ENCODE measurements at places on chromosomes 2 and 18.

DNA sequence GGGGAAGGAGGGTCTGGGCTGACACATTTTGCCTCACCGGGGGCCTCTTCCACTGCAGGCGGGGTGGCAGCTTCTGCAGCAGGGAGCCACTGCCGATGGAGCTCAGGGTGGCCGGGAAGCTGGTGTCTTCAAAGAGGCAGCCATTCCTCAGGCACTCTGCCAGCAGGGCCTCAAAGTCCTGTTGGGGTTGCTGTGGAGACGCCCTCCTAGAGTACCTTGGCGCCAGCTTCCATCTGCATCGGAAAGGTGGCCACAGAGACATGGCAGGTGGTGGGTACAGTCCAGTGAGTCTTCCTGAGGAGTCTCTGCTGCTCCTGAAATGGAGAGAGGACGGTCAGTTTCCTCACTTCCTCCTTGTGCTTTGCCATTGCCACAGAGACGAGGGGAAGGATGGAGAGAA is 12.1 kb downstream of the CAPN14 start:
- no peak for DNase-seq

GRCh38 chr2:111701266-111701665 is 182.7 kb downstream of the ANAPC1 start:
- no peak for DNase-seq

GRCh38 chr2:22628221-22628620 is 756.8 kb upstream of the KLHL29 start:
- no peak for DNase-seq

DNA sequence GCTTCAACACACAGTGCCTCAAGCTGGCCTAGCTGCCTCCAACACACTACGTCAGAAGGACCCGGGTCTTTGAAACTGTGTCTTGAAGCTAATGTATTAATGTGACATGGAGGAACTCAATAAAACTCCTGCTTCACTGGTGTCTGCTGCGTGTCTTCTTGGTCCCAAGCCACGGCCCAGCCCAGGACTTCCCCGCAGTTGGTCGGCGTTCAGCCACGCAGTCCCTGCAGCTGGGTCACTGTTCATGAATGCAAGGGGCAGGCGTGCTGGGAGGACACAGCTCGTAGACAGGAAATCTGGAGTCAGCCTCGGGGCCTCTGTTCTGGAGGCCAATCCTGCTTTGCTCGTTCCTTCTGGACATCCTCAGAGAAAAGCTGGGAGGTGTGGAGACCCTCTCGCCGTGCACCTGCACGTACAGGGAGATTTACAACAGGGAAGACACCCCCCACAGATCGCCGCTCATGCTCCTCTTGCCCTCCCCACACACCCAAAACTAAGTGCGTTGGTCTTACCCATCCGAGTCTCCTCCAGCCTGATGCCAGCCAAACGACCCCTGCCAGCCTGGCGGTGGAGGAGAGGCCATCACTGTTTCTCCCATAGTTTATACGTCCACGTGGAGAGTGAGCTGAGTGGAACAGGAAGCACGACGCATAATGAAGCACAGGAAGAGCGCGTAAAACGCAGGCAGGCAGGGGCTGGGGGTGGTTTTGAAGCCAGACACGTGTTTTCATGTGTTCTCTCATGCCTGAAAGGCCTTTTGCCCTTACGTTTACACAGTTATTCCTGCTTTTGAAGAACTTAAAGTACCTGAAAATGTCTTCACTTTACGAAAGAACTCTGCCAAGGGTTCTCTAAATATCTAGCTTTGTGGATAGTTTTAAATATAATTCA is 39.7 kb downstream of the ADI1 start:
- no peak for DNase-seq

DNA sequence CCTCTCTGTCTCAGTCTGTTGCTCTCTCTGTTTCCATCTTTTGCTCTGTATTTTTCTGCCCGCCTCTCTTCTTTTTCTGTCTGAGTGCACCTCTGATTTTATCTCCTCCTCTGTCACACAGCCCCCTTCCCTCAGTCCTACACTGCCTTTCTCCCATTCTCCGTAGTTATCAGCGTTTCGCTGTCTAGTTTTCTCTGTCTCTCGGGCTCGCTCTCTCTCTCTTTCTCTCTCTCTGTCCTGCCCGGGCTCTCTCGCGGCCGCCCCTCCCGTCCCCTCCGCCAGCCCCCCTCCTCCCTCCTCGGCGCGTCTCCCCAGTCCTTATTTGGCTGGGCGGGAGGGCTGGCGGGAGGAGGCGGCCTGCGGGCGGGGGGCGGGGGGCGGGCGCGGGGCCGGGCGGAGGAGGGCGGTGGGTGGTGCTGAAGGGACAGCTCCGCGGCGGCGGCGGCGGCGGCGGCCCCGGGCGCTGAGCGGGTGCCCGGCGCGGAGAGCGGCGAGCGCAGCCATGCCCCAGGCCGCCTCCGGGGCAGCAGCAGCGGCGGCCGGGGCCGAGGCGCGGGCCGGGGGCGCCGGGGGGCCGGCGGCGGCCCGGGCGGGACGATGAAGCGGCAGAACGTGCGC is at the start of gene KCNK3:
KCNK3 (plus strand) TSS at position 444 of the 618 bp plus-strand sequence; CDS start at position 598, 154 bp downstream.
- peak; percentile 97 for DNase-seq

DNA sequence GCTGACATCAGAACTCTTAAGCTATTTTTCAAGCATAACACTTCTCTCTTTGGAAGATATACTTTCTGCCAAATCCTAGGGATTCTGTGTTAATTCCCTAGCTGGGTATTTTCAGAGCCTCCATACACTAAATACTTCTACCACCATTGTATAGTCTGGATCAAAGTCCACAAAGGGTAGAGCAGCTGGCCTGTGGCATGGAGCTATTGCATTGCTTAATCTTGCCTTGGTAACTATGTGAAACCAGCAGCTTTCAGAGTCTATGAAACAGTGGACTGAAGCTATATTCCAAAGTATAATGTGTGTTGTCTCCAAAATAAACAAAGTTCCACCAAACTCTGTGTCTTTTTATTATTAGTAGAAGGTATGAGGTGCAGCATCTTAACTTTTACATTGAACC is 296.9 kb upstream of the CDH19 start:
- no peak for DNase-seq

DNA sequence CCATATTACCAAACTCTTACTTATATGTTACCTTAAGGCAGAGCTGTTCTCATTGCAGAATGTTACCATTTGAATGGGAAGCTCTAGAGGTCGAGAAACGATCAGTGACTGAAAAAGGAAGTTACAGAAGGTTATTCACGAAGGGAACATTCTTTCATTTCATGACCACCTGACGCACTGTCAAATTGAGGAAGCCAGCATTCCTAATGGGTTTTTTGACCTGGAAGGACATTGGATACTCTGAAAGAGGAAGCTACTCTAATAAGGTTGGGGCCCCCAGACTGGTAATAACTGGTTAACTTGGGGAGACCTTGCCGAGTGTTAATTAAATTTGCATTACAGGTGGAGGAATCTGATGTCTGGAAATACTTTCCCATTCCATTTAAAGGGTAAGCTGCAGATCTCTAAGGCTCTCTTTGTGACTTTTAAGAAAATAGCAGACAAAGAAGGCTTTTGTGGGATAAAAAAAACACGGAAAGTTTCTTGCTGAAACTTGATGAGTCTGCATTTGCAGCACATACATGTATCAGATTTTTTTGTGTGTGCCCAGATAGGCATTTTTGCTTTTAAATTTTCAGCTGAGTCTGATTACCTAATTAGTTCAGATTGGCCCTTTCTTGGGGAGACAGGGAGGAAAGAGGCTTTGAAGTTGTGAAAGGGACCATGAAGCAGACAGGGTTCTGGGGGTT is 137.1 kb downstream of the LTBP1 start:
- no peak for DNase-seq

DNA sequence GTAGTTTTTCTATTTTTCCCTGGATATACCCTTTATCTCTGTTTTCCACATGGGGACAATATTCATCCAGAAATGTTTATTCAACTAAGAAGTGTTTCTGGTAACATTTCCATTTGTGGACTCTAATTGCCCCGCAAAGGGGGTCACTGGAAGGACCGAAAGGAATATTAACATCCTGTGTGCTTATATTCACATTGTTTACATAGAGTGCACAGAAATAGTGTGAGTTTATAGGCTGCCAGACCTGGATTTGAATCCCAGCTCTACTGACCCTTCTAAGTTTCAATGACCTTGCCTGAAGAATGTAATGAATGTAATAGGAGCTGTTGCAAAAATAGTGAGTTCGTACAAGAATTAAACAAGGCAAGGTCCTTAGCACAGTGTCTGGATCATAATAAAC is 152.9 kb upstream of the NCKAP5 start:
- DNase-seq: no peak

DNA sequence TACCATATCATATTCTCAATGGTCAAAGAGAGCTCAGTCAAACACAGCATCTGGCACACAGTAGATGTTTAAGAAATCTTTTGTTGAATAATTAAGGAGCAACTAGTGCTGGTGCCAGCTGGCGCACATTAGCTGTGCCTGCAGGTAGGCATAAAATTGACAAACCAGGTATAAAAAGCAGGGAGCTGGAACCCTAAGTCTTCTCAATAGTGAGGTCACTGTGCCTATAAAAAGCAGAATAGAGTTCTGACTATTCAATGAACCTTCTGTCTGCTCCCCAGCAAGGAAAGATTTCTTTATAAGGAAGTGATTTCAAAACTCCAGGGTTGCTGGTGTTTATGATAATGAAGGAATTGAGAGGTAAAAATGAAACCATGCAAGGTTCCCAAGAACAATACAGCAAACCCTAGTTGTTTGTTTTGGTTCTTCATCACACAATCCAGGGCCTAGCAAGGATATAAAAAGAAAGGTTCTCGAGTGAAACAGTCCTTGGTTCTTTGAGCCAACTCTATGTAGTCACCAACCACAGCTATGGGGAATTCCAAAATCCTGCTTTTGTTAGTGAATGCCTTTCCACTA is 76.1 kb downstream of the THADA start:
- DNase-seq: no peak

- no peak for DNase-seq
Measured at GRCh38 chr2:86039963-86040655, 65.6 kb downstream of the POLR1A start.

GRCh38 chr18:13183790-13184189 is 34.8 kb upstream of the LDLRAD4 start:
- no peak for DNase-seq

GRCh38 chr2:70084973-70085710 is 2.1 kb upstream of the PCBP1 start:
- DNase-seq: peak; percentile 72

- DNase-seq: no peak
Measured at GRCh38 chr18:28831476-28831875, 654.5 kb upstream of the CDH2 start.

GRCh38 chr2:149383340-149383739 is 53.0 kb downstream of the LYPD6 start:
- DNase-seq: no peak

DNA sequence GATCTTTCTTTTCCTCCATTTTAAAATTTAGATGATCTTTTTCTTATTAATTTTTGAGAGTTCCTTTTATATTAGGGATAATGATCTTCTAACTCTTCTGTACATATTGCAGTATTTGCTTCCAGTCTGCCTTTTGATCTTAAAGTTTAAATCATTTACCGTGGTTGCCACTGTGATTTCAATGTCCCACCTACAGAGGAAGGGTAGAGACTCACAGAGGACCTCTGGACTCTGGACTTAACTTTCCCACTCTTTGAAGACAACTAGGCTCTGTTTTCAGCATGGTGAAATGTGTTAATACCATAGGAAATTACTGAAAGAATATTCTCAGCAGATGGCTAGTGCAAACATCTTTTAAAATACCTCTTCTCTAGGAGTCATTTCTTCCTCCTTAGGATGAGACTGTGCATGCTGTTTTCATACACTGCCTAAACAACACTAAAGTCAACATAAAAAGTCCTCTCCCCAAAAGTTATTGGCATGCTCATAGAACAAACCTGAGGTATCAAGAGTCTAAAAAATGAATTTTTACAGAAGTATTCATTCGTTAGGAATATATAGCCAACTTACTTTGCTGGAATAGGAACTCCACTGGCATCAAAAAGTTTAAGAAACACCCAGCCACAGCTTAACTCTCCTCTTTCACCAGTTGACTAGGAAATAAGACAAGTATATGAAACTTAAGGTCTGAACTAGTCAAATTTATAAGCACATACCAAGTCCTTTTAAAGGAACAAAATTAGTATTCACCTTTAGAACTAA is 30.7 kb upstream of the MALL start:
- DNase-seq: no peak

DNA sequence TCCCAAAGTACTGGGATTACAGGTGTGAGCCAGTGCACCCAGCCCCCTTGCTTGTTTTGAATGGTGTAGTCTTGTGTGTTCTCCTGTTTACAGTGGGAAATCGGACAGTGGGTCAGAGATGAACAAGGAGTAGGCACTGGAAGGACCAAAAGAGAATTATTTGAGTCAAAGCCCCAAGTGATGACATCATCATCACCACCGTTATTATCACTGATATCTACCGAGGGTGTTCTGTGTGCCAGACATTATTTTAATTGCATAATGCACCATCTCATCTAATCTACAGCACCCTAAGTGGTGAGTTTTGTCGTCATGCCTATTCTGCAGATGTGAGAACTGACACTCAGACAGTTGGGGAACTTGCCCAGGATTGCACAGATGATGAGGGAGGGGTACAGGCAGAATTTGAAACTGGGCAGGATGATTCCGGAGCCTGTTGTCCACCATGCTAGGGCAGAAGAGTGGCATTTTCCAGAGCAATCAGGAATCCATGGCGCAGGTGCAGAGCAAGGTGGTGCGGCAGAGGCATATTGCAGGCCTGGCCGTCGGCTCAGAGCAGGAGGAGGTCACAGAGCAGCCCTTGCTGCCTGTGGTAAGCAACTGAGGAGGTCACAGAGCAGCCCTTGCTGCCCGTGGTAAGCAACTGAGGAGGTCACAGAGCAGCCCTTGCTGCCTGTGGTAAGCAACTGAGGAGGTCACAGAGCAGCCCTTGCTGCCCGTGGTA is 137.0 kb upstream of the HDAC4 start:
- no peak for DNase-seq

DNA sequence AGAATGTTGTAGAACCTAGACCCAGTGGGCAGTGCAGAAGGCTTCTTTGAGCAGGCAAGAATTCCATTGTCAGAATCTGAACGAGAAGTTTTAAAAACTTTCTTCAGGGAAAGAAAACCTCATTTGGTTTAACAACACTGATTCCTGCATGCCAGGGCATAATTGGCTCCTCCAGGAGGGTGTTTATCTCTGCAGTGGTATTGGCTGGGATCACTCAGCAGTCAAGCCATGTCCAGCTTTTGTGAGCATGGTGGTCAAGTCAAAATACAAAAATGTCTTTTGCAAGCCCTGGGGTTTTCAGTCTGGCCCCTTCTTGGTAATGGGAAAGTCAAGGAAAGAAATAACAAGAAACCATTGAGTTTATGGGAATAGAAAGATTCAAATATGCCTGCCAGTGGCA is 28.3 kb downstream of the FHOD3 start:
- DNase-seq: no peak

DNA sequence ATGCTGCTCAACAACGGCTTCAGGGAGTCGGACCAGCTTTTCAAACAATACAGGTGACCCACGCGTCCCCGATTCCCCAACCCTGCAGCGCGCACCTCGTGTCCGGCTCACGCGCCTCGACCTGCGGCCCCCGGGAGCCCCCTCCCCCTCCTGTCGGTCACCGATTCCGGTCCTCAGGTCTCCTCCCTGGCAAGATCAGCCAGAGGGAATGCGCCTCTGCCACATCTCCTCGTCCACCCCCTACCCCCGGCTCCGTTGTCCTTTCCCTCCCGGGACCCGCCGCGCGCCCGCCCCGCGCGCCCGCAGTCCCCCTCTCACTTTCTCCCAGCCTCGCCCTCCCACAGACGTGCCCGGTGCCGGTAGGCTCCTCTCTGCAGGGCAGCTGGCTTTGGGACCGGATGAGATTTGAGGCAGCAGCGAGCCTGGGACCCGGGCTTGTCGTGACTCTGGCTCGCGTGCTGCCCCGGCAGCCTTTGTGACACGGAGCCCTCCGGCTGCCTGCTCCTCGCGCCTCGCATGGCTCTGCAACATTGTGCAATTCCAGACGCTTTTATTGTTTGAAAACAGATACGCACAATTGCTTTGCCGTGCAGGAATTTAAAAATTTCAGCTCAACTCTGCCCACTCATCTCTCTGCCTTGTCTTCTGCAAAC is 558 bp downstream of the TTC39C start:
- DNase-seq: peak; percentile 64
